ENCODE measurements at places on chromosomes 4 and X.

- no peak for DNase-seq
Measured at GRCh38 chrX:129158505-129158904, 364.8 kb downstream of the SMARCA1 start.

GRCh38 chr4:16117164-16117563 lies 33.3 kb upstream of the PROM1 start:
- no peak for DNase-seq

DNA sequence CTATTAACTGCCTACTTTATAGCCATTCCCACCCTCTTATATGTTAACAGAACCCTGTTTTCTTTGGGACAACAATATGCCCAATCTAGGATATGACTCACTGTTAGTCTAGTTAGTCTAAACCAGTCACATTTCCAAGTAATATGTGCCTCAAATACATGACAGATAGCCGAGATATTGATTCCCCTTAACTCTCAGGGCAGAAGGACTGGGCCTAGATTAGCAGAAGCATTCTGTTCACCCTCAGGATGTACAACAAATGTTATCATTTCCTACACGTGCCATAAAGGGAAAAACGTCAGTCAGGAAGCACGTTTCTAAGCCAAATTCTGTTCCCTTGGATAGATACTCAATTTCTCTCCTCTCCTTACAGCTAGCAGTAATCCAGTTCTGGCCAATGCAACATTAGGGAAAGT lies 114.1 kb downstream of the SLC10A7 start:
- DNase-seq, result peak; percentile 40

- DNase-seq, result no peak
Measured at GRCh38 chr4:18404642-18405041, 383.1 kb upstream of the LCORL start.

DNA sequence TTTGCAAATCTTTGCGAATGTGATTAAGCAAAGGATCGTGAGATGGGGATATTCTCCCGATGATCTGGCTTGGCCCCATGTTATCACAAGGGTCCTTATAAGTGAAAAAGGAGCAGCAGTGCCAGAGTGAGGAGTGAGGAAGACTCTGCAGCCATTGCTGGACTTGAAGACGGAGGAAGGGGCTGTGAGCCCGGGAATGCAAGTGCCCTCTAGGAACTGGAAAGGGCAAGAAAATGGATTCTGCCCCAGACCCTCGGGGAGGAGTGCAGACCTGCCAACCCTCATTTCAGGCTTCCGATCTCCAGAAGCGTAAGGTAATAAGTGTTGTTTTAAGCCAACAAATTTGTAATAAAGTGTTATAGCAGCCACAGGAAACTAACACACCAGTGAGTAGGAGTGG lies 76.3 kb downstream of the EVC start:
- no peak for DNase-seq

DNA sequence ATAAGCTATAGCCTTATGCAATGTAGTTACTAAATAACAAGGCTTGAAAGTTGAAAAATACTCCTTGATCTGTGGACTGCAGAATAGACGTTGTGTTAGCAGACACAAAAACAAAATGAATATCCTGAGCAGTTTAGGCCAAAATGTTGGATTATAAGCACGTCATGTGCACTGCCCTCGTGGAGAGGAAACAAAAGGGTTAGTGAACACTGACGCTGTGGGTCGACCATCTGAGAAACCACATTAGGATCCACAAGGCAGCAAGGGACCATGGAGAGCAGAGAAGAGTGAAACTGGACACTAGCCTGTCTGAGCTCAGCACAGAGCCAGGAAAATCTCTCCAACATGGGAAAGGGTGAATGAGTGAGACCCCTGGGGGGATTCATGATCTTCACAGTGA lies 145.3 kb downstream of the DTHD1 start:
- DNase-seq, result no peak

- no peak for DNase-seq
Measured at GRCh38 chrX:44698357-44698756, 145.5 kb upstream of the DUSP21 start.

DNA sequence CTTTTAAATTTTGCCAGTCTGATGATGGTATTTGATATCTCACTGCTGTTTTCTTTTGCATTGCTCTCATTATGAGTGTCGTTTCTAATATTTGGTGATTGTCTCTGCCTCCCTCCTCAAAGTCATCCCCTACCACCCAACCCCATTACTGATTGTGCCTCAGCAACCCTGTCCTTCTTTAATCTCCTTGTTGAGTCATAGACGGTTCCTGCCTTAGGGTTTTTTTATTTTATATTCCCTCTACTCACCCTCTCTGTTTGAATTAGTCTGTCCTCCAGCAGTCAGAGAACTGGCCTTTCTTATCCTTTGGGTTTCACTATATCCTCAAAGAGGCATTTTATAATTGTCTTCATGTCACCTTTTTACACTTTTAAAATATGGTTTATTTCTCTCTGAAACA lies 409.3 kb upstream of the CPEB2 start:
- DNase-seq, result no peak
